ENCODE measurements at places on chromosomes 4 and X.

GRCh38 chrX:11954176-11954575 is 184.1 kb upstream of the FRMPD4 start:
- DNase-seq: no peak

GRCh38 chrX:68755616-68756125 is 73.2 kb upstream of the EFNB1 start:
- no peak for DNase-seq

- no peak for DNase-seq
Measured at GRCh38 chrX:124401696-124402095, 55.3 kb downstream of the SH2D1A start.

DNA sequence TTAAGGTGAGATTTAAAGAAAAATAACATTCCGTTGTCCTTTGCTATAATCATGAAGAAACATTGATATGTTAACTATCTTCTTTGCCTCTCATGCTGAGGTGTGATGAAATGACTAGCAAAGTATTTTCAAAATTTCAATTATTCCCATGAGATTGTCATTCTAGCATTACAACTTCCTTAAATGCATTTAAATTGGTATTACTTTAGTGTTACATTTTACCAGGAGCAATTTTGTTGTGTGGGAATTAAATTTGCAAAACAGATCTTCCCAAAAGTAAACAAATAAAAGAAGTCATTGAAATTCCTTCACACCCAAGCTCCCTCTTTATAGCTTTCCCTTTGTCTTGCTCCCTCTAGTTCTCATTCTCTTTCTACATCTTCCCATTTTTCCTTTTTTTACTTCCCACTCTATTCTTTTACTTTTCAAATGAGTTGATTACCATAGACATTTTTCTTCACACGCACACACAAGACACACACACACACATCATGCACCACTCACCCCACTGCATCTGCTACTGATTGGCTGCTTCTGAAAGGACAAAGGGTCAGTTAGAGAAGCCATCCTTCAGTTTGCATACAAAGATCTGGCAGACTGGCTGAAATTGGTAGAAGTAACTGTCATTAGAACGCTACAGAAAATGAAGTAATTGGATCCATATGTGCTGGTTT is 10.0 kb upstream of the APELA start:
- DNase-seq: no peak

GRCh38 chrX:102029026-102029425 is 96.5 kb upstream of the TCEAL2 start:
- DNase-seq: no peak

DNA sequence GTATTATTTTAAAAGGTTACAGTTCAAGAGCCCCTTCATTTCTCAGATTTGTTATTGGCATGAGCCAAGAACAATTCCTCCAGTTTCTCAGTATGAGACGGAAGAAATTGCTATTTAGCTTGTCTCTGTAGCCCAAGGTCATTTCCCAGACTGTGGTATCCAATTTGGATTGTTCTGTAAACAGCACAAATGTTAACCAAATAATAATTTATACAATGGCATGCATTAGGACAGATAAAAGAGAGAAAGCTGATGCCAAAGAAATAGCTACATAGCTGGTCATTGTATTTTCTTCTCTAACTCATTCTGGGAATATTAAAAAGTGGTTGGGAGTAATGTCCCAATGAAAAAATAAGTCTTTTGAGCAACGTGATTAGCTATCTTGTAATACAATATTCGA is 134.6 kb upstream of the NPY2R start:
- DNase-seq: no peak

DNA sequence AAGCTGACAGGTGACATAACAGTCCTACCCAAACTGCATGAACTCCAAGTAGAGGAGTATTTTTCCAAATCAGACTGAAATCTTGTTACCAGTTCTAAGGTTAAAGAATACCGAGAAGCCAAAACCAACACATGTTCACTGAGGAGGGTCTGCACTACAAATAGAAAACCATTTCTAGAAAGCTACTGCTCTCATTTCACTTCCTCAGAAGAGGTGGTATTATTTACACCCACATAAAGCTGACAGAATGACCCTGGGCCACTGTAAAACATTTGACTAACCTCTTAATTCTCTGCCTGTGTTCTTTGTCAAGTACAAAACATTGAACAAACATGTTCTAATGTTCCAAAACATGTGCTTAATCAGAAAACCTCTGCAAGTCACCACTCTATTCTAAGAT is 95.8 kb downstream of the IQCM start:
- no peak for DNase-seq

DNA sequence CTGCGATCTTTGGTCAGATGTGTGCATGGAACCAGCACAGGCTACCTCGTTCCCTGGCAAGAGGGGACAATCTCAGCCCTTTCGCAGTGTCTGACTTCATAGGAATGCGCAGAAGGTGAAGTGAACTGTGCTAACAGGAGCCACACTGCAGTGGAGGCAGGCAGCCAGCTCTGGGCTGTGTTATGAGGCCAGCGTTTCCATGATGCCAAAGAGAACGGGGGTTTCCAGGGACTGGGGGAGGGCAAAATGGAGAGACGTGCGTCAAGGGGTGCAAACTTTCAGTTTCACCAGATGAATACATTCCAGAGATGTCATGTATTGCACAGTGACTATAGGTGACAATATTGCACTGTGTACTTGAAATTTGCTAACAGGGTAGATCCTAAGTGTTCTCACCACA is 30.4 kb downstream of the CLDN34 start:
- no peak for DNase-seq

DNA sequence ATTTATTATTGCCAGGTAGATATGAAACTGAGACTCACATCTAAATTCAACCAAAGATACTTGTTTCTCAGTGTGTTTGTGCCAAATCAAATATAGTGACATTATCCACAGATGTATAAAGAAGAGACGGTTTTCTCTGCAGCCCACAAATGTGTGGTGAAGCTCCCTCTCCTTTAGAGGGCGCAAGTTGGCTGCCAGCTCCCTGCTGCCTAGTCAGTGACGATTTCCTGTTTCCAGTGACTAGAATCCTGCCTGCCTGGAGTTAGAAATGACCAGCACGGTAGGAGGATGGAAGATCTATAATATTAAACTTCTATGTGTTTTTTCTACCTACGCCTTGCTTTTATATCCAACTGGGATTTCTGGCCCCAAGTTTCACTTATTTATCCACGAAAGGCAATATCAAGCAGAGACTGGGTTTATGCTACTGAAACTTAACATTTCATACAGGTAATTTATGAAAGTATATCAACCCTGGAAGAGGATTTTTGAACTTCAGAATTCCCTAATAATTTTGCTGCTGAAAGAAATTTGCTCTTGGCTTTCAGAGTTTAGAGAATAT is 1793.7 kb upstream of the TENM3 start:
- DNase-seq: no peak

DNA sequence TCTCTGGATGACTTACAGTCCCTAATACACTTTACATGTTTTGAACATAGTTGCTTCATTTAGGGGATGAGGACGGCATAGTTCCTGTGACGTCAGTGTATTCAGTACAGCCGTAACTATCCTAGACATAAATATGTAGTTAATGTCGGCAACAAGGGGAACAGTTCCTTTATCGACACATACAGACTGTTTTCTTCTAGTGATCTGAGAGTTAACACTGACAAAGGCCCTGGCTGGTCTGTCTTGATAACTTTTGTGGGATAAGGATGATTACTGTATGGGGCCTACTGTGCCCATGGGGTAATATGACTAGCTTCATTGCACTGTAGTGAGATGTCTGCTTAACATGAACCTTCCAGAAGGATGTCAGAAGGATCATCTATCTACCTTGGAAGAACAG is 131.2 kb downstream of the ZNF518B start:
- no peak for DNase-seq

DNA sequence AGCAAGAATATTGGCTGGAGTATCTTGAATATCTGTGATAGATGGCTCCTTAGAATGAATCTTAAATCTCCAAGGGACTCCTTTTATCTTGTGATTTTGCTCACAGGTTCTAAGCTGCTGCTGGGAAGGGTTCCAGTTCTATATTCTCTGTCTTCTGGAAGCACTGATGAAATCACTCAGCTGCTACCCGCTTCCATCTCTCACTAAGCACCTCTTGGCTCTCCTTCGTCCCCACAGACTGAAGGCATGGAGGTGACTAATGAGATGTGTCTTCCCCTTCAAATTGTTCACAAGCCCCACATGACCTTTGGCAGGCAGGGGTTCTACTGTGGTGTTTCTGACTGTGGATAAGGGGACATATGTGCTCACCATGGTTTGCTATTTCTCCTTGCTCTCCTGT is 75.9 kb downstream of the C4orf51 start:
- DNase-seq: no peak

GRCh38 chr4:37847311-37847884 is 20.9 kb downstream of the PGM2 start:
- no peak for DNase-seq
